ENCODE measurements at places on chromosomes 6 and 20.

DNA sequence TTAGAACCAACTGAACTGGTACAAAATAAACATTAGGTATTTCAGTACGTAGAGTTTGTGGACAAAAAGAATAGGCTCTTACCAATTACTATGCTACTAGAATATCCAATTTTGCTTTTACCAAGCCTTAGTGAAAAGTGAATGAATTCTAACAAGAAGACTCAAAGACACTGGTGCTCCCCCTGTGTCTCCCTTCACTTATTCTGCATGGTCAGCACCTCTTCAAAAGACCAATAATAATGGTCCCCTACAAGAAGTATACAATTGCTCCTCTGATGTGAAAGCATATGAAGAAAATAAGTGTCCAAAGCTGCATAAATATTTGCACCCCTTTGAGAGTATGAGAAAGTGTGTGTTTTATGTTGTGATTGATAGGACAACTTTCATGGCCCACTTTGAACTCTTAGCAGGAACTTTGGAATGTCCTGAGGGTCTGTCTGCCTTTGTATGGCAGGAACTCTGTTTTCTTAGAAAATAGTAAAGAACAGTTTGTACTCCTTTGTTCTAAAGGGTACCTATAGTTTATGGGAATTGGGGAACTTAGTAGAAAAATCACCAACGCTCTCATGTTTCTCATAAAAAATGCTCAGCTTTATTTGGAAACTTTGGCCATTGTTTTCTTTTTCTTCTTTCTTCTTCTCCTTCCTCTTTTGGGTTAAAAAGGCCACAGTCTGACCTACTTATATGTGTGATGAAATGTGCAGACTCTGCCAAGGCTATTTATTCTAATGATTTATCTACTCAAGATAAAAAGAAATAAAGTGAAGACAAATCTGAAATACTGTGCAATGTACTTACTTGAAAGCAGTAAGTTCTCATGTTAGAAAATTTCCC is 352.4 kb downstream of the LAMA2 start:
- DNase-seq = no peak

DNA sequence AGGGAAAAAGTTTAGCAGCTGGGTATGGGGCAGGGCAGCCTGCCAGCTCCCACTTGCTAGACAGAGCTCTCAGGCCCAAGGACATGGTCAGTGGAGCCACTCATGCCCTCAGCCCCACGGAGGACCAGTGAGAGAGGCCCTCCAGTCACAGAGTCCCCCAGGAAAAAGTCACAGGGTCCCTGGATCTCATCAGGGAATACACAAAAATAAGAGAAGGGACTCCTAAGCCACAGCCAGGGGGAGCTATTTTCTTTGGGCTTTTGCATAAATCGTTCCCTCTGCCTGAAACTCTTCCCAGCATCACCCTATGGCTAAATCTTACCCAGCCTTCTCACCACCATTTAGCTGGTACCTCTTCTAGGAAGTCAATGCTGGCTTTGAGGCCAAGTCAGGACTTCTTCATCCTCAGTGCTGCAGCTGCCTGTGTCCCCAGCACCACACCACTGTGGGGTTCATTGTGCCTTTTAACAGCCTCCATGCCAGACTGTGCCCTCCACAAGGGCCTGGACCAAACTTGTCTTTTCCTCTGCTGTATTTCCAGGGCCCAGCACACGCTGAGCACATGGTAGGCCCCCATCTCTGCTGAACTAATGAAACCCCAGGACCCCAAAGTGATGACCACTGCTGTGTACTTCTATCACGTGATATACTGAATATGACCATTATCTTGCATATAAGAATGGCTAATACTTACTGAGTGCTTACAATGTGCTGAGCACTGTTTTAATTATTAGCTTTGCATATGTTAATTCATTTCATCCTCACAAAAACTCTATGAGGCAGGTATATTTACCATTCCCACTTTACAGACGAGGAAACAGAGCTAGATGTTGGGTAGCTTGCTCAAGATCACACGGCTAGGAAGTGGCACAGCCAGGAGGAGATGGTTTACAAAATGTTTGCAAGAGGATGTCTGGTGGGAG is 2.0 kb downstream of the ZNF335 start:
- peak; percentile 45 for DNase-seq

DNA sequence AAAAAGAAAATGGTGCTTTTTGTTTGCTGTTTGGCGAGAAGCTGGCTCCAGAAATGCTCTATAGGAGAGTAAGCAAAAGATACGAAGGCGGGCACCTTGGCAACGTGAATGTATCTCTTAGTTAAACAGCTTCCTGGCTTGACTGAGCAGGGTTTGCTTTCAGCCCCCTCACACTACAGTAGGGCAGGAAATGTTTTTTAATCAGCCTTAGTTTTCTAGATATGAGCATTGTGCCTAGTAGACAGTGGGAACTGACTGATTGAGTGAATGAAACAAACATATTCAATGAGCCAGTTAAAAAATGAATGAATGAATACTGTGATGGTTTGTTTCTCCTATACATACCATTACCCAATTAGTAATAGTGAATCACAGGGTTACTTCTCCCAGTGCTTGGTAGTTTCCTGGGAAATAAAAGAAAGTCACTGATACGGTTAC is 19.9 kb downstream of the CAP2 start:
- no peak for DNase-seq

DNA sequence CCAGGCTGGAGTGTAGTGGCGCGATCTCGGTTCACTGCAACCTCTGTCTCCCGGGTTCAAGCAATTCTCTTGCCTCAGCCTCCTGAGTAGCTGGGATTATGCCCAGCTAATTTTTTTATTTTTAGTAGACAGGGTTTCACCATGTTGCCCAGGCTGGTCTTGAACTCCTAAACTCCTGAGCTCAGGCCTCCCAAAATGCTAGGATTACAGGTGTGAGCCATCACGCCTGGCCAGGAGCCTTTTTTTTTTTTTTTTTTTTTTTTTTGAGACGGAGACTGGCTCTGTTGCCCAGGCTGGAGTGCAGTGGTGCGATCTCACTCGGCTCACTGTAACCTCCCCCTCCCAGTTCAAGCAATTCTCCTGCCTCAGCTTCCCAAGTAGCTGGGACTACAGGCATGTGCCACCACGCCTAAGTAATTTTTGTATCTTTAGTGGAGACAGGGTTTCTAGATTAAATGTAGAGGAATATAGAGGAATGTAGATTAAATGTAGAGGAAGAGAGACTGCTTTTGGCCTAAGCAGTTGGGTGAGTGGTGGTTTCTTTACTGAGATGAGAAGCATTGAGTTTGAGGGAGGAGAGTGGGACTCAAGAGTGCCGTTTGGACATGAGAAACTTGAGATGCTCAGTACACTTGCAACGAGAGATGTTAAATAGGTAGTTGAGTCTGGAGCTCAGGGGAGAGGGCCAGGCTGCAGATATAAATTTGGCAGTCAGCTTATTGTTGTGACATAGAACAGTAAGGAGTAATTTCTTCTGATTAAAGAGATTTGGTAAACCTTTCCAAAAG is 16.7 kb downstream of the VAPB start:
- no peak for DNase-seq

DNA sequence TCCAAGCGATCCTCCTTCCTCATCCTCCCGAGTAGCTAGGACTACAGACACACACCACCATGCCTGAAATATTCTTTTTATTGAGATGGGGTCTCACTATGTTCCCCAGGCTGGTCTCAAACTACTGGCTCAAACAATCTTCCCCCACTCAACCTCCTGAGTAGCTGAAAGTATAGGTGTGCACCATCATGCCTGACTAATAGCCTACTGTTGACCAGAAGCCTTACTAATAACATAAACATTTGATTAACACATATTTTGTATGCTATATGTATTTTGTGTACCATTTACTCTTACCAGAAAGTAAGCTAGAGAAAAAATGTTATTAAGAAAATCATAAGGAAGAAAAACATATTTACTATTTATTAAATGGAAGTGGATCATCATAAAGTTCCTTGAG is 11.9 kb upstream of the WFDC10A start:
- no peak for DNase-seq

DNA sequence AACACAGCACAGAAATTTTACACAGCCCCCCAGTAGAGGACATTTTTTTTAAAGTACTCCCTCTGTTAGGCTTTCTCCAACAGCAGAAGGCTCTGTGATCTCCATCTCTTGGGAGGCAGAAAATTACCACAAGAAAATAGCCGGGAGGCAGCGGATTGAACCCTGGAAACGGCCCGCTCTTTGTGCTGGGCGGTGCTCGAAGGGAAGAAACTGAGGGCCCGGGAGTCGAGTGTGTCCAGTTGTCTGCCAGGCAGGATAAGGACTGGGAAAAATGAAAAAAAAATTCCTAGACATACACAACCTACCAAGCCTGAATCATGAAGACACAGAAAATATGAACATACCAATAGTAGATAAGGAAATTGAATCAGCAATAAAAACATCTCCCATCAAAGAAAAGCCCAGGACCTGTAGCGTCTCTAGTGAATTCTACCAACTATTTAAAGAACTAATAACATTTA is 31.5 kb downstream of the POM121L2 start:
- no peak for DNase-seq

DNA sequence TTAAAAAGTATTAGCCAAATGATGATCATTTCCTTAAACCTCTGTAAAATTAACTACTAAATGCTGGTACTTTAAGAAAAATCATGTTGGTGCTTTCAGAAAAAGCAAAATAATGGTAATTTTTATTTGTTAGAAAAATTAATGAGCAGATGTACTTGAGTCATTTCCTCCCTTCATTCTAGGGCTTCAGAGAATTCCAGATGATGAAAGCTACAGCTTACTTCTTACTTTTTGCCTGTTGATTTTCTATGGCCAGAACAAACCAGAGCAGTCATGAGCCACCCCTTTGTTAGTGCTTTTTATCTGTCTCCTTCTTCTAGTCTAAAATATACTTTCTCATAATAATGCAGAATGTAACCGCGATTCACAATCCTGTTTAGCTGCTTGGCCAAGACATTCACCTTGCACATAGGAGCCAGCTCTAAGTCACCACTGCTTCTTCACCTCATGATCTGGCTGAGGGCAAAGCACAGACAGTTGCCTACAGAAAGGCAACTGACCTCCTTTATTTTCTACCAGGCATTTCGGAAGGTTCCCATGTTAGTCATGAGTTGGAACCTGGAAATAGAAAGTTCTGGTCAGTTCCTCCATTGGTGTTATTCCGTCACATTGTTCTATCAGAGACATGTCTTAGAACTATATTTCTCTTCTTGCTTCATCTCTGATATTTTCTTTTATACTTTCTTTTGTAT is 43.5 kb upstream of the TINAG start:
- DNase-seq = no peak
